WTC11 (cell line): ENCODE measurements at places on chromosomes 12 and 14. TPM values are rescaled to one million over a fixed set of nuclear protein-coding genes. Genes with fewer than 3 reads are reported as not detected.

GRCh38 chr14:32004300-32004699 lies 72.8 kb upstream of the ARHGAP5 start:
- DNase-seq: no peak

KRT82 gene
- not detected in 3 replicates for total RNA-seq

- peak; percentile 12 for DNase-seq
These were observed 69.0 kb upstream of the BMP4 start for GRCh38 chr14:54025661-54026060.

TAS2R46 gene
- 0.44 to 0.85 TPM (median 0.69 TPM) in 3 replicates for total RNA-seq

DNA sequence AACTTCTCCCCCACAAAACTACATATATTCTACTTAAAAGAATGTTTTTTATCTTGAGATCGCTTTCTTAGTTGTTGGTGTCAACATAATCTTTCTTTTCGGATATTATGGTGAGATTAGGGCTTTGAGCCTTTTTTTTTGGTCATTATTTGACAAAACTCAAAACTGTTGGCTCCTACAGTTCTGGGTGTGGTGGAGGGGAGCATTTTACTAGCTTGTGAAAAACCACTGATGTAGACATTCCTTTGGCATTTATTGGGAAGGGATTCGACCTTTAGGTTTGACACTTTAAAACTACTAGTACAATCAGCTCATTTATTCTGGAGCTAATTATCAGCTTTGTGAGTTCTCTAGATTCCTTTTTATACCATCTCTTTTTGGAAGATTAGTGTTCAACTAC lies 24.4 kb downstream of the MSRB3 start:
- no peak for DNase-seq

DNA sequence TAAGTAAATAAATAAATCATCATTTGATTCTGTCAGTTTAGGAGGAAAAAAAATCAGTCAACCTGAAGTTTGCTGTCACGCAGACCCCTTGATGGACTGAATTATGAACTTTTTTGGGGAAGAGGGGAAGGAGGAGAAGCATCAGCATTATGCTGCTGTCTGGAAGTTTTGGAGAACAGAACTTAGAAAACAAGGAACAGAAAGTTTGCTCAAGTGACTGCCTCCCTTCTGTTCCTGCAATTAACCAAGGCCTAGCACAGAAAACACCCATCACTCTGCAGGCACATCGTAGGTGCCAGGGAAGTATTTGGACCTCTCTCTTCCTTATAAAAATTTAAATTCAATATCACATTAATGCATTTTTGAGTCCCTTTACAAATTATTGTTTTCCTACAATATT lies 283.8 kb downstream of the VRK1 start:
- no peak for DNase-seq

DNA sequence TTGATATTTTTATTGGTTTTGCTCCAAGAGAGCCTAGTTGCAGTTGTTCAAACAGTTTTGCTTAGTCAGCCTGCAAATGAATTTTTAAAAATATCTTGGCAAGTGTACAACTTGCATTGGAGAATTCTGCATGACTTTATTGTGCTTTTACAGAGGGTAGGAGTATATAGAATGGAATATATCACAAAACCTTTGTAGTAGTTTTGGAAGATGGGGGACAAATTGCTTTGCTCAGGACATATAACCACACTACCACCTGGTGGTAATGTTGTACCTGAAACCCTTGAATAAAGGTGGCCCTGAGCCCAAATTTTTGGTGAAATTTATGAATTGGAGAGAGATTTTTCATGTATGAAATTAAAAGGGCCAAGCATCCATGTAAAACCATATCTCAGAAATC lies 645.2 kb downstream of the MED13L start:
- no peak for DNase-seq

DLK1 gene
- 3.0 to 3.3 TPM (median 3.1 TPM) in 3 replicates for total RNA-seq

DNA sequence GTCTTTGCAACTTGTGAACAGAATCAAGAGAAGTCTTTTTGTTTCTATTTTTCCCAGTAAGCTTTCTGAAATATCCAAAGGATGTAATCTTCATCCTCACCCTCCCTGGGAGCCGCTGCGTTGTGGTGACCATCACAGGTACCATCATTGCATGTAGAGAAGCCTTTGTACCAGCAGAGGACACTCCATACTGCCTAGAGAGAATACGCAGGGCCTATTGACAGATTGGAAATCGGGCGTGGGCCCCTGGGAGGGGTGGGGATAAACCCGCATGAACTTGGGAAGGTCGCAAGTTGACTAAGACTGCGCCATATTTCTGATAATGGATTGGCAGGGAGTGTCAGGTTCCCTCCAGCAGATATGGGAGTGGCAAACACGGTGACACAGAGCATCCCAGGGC lies 12.7 kb downstream of the KRT1 start:
- DNase-seq: peak; percentile 24

DNA sequence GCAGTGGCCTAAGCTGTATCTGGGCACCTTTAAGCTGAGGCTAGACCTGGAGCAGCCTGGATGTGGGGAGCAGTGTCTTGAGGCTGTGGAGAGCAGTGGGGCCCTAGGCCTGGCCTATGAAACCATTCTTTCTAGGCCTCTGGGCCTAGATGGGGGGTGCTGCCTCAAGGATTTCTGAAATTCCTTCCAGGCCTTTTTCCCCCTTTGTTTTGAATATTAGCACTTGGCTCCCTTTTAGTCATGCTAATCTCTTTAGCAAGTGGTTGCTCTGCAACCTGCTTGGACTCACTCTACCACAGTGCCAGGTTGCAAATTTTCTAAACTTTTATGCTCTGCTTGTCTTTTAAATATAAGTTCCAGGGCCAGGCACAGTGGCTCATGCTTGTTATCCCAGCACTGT lies 41.6 kb upstream of the RFX4 start:
- DNase-seq: no peak

GARIN6 gene
- not detected in 3 replicates for total RNA-seq

DNA sequence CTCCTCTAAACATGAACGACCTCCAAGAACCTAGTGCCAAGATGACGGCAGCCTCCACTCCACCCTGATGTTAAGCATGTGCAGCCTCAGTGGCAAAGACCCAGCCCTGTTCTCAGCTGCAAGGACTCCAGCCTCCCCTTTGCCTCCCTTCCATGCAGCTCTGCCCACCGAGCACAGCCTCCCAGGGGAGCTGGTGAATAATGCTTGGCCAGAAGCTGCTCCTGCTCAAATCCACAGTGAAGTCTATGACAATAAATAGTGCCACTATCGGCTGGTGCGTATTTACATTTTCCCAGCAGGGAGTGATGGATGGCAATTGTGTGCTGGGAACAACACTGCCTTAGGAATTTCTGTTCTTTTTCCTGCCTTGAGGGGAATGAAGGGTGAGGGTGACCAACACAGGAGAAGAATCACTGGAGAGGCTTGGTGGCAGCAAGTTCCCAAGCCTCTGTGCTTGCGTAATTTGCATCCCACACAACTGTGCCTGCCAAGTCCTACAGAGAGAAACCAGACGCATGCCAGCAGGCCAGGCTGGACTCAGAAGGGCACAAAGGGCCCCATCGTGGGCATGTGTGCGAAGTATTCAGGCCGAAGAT lies 29.9 kb upstream of the TC2N start:
- no peak for DNase-seq

TSPAN19 gene
- 0.23 to 0.53 TPM in 2 of 3 replicates, not detected in the other for total RNA-seq
